ENCODE measurements at places on chromosomes 1 and 21. TPM values are rescaled to one million over a fixed set of nuclear protein-coding genes. Genes with fewer than 3 reads are reported as not detected.

DNA sequence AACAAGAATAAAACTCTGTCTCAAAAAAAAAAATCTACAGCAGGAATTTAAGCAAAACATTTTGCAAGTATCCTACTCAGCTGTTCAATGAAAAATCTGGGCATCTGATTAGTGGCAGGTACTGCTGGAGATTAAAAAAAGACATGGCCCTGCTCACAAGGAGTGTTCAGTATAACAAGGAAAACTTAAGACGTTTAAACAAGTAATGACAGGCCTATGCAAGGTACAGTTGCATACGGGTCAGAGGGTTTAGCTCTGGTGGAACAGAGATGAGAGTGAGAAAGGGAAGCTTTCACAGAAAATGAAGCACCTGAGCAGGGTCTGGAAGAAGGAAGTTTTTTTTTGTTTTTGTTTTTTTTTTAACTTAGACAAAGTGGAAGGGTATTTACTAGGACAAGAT lies 23.0 kb downstream of the SNRNP40 start:
- no peaks in the 10 kb centered on the region for H3K4me1 ChIP-seq
- peaks cover 2% of the 10 kb centered on the region for H3K27me3 ChIP-seq
- peaks cover 35% of the 10 kb centered on the region for H3K36me3 ChIP-seq
- peak overlapping the region; percentile 61 for H3K27ac ChIP-seq

DNA sequence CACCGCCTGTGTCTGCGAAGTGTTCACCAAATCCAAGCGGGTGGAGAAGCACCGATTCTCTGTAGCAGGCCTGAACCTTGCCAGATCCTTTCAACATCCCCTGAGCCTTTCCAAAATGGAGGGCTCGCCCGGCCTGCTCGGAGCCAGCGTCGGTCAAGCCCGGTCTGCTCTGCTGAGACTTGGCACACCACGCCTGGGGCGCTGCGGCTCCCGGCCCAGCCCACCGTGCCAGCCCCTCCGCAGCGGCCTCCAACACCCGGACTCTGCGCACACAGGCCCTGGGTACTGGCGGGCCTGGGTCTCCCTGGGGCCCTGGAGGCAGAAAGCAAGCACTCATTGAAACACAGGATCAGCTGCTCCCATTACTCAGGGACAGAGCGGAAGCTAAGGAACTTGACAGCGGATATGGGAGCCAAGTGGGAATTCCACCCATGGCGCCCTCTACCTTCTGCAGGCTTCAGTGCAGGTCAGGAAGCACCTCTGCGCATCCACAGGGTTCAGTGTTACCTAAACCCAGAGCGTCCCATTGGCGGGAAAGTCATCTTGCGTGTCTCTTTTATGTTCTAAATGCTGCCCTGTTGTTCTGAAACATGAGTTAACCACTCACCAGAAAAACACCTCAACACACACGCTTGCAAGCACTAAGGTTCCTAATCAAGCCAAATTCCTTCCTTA lies 159.9 kb downstream of the ZBTB18 start:
- H3K36me3 ChIP-seq = peaks cover 5% of the 10 kb centered on the region
- H3K27ac ChIP-seq = no peak overlapping the region
- H3K27me3 ChIP-seq = peaks cover 3% of the 10 kb centered on the region
- no peak overlapping the region for H3K4me3 ChIP-seq
- no peak for DNase-seq
- peaks cover 51% of the 10 kb centered on the region for H3K4me1 ChIP-seq

- H3K4me1 ChIP-seq = peaks cover 50% of the 10 kb centered on the region
- H3K4me3 ChIP-seq = peak overlapping the region; percentile 61
- peaks cover 29% of the 10 kb centered on the region for H3K27me3 ChIP-seq
- peak; percentile 64 for DNase-seq
- peak overlapping the region; percentile 75 for H3K27ac ChIP-seq
Observed at GRCh38 chr1:16122916-16123315, 33.0 kb downstream of the EPHA2 start.

GRCh38 chr1:27526569-27527222 lies 36.7 kb upstream of the WASF2 start:
- H3K27me3 ChIP-seq = peaks cover 25% of the 10 kb centered on the region
- peaks cover 4% of the 10 kb centered on the region for H3K36me3 ChIP-seq
- peak overlapping the region; percentile 9 for H3K27ac ChIP-seq
- DNase-seq = no peak
- peak overlapping the region; percentile 38 for H3K4me3 ChIP-seq

DNA sequence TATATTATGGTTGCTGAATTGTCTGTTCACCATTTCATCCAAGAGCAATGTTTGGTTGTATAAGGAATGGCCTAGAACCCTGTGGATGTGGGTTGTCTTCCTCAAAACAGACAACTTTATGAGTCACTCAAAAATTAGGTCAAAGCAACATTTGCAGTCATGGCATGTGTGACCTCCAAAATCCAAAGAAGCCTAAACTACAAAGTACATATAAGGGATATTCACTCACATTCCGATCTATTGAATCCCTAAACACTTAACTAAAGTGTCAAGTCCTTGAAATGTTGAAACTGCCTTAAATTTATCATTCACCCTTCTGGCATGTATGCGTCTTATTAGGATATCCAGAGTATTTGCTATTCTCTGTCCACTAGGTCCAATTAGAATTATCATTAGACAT lies 491.5 kb downstream of the NUF2 start:
- H3K27ac ChIP-seq = no peak overlapping the region
- H3K36me3 ChIP-seq = no peaks in the 10 kb centered on the region
- H3K4me1 ChIP-seq = peaks cover 10% of the 10 kb centered on the region
- H3K27me3 ChIP-seq = peaks cover 1% of the 10 kb centered on the region

DNA sequence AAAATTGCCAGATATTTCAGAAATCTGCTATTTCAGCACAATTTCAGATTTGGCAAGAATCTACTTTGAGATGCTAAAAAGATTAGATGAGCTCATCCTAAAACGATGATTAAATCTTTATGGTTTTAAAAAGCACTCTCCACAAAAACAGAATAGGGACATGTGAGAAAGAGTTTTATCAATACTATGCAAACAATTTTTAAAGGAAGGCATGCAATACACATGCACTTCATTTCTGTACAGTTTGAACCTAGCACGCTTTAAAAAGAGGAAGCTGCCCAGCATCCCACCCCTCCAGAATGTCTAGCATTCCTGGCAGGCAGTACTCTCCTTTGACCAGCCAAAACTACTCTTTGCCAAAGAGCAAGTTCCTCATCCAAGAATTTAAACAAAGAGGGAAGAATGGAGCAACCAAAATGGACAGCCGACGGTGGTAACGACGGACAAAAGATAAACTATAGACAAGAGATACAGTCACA lies 1.3 kb downstream of the ARHGAP29 start:
- no peaks in the 10 kb centered on the region for H3K27me3 ChIP-seq
- peaks cover 79% of the 10 kb centered on the region for H3K4me1 ChIP-seq
- no peak for DNase-seq
- peaks cover 13% of the 10 kb centered on the region for H3K36me3 ChIP-seq

- H3K4me1 ChIP-seq = peaks cover 21% of the 10 kb centered on the region
- peaks cover 5% of the 10 kb centered on the region for H3K27me3 ChIP-seq
- no peak for DNase-seq
Observed at GRCh38 chr1:102961549-102961948, 146.8 kb downstream of the COL11A1 start.

DNA sequence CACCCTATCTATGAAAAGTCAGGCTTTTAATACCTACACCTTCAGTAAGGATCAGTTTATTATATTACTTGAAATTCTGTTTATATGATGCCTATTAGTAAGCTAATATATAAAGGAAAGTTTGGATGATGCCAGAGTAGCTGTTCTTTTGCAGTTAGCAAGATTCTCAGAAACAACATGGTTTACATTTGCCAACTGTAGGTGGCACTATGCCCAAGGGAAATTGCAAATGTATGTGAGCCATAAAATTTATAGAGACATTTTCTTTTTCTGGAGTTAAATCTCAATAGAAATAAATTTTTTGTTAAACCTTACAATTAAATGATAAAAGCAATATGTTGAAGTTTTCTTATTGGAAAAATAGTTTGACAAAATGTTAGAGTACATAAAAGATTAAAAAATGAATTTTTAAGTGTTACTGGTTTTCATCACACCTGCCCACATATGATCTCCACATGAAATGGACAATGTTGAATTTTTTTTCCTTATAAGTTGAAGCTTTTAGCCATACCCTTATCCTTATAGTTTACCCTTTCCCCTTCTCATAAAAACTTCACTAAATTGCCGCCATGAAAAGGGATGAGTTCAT lies 32.1 kb upstream of the EPHX4 start:
- no peak overlapping the region for H3K4me3 ChIP-seq
- no peaks in the 10 kb centered on the region for H3K36me3 ChIP-seq
- H3K27ac ChIP-seq = no peak overlapping the region
- peaks cover 8% of the 10 kb centered on the region for H3K27me3 ChIP-seq

DNA sequence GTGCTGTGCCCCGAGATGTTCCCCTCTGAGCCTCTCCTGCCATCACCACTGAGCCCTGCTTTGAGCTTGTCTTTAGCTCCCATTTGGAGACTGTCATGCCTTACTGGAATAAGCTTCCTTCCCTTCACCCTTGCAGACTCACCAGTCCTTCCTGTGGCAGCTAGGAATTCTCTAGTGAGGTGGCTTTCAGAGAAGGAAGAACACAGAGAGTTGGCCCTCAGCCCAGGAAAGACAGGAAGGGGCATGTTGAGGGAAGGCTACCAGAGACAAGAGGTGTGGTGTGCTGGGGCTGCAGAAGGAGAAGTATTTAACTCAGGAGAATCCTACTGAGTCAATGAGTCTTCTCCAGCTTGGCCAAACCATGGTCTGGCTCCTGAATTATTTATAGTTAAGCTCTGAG lies 76.3 kb downstream of the UCK2 start:
- H3K4me3 ChIP-seq = peak overlapping the region; percentile 51
- peak overlapping the region; percentile 85 for H3K27ac ChIP-seq
- peaks cover 10% of the 10 kb centered on the region for H3K27me3 ChIP-seq
- peaks cover 85% of the 10 kb centered on the region for H3K4me1 ChIP-seq
- peaks cover 45% of the 10 kb centered on the region for H3K36me3 ChIP-seq

DNA sequence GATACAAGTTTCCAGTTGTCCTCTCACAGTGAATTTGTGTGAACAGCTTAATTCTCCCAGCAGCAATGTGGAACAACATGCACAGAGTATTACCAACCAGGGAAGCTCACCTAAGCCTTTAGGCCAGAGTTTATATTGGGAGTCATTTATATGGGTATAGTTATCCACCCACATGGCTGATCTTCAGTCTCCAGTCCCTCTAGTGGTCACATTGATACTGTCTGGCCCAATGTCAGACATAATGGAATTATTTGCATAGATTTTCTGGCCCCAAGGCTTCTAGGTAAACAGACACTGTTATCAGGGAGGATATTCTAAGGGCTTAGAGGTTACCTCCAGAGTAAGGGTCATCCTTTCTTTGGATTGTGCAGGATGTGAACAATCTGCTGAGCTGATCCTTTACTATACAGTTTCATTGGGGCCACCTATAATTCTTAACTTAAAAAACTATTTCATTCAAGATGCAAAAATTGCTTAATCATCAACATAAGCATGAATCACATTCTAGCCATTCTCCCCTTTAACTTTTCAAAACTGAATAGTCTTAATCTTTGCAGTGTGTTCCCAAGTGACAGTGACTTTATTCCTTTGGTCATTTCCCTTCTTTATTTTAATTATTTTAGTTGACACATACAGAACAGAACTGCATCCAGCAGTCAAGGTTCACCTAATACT lies 210.9 kb downstream of the LTN1 start:
- H3K36me3 ChIP-seq = peaks cover 10% of the 10 kb centered on the region
- H3K4me1 ChIP-seq = peaks cover 10% of the 10 kb centered on the region
- peaks cover 2% of the 10 kb centered on the region for H3K27me3 ChIP-seq
- H3K4me3 ChIP-seq = no peak overlapping the region

- no peaks in the 10 kb centered on the region for H3K36me3 ChIP-seq
- no peak for DNase-seq
- peaks cover 8% of the 10 kb centered on the region for H3K4me1 ChIP-seq
- H3K27me3 ChIP-seq = peaks cover 37% of the 10 kb centered on the region
- no peak overlapping the region for H3K4me3 ChIP-seq
Observed at GRCh38 chr1:40808002-40808401, 24.4 kb downstream of the KCNQ4 start.

DNA sequence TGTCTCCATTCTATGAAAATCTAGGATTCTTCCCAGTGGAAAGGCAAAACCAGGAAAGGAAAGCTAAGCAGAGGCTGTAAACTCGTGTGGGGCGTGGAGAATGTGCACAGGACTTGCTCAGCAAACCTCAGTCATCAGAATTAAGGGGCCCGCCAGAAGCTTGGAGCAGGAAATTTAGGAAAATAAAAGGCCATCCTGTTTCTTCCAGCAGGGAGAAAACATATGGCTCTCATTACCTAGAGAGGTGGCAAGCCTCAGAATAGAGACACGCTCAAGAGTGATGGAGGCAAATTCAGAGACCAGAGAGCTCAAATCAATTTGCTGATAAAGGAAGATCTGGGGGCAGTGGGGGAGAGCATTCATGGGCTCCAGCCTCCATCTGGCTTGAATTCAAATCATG lies 151.9 kb upstream of the KLHDC7A start:
- no peak for DNase-seq
- H3K27me3 ChIP-seq = peaks cover 2% of the 10 kb centered on the region
- no peak overlapping the region for H3K4me3 ChIP-seq
- no peaks in the 10 kb centered on the region for H3K36me3 ChIP-seq

GRCh38 chr1:203324105-203325025 lies 19.0 kb downstream of the BTG2 start:
- no peak overlapping the region for H3K27ac ChIP-seq
- H3K36me3 ChIP-seq = no peaks in the 10 kb centered on the region
- H3K27me3 ChIP-seq = peaks cover 47% of the 10 kb centered on the region
- H3K4me1 ChIP-seq = peaks cover 17% of the 10 kb centered on the region
- H3K4me3 ChIP-seq = no peak overlapping the region
- DNase-seq = no peak

SPAG17 gene
- not detected for total RNA-seq

LCE6A gene
- not detected for total RNA-seq
